ENCODE measurements at places on chromosomes 7 and 10.

GRCh38 chr7:79334334-79334733 lies 119.1 kb downstream of the MAGI2 start:
- DNase-seq: no peak

DNA sequence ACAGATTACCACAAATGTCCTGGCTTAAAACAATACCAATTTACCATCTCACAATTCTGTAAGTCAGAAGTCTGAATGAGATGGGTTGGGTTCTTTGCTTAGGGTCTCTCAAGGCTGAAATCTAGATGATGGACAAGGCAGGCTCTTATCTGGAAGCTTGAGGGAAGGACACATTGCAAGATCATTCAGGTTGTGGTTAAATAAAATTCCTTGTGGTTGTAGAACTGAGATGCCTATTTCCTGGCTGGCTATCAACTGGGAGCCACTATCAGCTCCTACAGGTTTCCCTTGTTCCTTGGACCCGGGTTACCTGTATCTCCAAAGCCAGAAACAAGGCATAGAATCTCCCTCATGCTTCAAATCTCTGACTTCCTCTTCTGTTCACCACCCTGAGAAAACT lies 148.4 kb downstream of the MDFIC start:
- DNase-seq: no peak

DNA sequence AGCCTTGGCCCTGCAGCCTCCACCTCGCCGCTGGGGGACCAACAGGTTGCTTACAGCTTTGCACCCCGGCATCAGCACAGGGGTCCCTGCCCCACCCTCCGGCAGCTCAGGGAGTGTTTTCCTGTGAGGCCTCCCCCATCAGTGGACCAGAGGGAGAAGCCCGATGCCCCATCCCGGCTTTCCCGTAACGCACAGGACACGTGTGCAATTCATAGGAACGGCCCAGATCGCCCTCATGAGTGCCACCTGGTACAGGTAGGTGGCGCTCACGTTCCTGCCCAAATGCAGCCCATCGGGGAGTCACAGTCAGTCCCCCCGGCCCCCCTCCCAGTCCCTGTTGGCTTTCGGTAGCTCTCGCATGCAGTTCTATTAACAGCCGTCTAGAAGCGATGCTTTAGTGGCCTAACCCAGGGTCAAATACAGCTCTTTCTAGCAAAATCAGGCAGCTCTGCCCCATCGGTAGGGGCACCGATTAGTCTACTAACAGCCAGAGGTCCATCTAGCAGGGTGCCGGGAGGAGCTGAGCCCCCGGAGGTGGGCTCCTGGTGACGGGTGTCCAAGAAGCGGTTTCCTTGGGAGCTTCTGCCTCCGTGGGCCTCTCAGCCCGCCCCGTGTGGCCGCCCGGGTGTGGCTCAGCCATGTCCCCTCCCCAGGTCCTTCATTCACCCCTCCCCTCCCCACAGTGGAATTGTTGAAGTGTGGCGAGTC lies 48.4 kb upstream of the GTF2IRD1 start:
- no peak for DNase-seq

- peak; percentile 25 for DNase-seq
Observed at GRCh38 chr10:122258136-122259074, 12.7 kb upstream of the BTBD16 start.

- no peak for DNase-seq
Observed at GRCh38 chr10:13722747-13723653, 136.2 kb downstream of the PRPF18 start.

DNA sequence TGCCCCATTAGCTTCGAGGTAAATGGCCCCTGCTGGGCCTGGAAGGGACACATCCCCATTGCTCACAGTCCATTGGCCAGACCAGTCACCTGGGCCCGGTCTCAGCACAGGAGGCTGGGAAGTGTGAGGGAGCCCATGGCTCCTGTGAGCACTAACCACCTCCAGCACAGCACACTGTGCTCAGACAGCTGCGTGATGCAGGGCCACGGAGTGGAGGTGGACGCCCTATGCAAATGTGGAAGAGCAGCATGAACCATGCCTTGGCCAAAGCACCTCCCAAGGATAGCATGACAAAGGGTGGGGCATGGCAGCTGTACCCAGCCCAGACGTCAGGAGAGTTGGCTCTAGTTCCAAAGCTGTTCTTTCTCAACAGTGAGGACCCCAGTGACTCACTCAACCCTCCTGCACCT lies 120.1 kb upstream of the ZMIZ1 start:
- DNase-seq: peak; percentile 54

DNA sequence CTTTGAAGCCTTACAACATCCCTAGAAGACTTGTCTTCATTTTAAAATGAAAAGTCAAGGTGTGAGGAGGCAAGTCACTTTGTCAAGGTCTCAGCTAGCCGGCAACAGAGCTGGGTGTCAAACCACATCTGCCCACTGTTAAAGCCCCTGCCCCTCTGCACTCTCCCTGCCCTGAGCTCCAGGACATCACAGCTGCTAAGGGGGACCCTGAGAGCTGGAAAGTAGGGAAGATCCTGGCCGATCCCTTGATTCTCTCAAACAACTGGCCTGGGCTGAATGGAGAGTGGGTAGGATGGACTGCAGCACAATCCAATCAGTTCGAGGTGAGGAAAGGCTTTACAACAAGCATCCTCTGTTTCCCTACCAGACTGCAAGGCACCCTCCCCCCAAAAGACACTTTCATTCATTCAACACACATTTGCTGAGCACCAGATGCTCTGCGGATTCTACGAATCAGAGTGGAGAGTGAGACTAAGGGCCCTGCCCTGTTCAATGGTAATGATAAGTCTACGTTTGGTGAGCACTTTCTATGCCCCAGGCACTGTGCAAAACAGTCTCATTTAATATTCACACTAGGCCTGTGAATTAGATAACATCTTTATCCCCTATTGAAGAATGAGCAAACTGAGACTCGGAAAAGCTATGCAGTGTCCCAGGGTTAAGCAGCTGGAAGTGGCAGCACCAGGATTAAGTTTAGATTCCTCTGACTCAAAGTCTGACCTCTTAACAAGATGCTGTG lies 148.1 kb downstream of the HERPUD2 start:
- DNase-seq: no peak

DNA sequence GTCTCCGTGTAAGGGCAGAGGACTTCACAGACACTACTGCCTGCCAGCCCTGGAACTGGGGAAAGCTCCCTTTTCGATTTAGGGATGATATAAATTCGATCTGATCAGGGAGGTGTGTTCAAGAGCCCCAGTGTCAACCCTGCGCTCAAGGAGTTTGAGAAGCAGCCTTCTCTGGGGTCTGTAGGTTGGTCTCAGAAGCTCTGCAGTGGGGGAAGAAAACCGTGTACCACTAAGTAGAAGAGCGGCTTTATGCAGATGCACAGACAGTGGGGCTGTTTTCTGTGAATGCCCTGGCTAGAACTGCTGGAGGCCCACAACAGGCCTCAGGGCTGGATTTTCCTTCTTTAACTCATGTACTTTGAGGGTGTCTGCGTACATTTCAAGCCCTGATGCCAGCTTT lies 6.3 kb upstream of the TBX20 start:
- no peak for DNase-seq

GRCh38 chr7:92625617-92626016 lies 35.4 kb upstream of the FAM133B start:
- no peak for DNase-seq

DNA sequence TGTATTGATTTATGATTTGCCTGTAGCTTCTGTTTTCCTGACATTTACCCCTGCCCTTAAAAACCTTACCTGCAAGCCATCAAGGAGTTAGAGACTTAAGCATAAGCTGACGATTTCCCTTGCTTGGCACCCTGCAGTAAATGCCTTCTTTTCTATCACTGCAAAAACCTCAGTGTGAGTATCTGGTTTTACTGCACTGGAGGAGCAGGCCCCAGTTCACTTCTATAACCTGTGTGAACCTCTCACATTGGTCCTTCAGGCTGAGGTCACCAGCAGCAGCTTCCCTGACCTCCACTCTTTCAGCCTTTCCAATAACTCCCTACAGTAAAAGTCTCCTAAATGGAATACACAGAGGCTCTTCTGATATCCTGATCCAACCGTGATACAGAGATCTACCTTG lies 30.5 kb downstream of the NUP42 start:
- no peak for DNase-seq
